ENCODE measurements at places on chromosomes 7 and 10. TPM values are rescaled to one million over a fixed set of nuclear protein-coding genes. Genes with fewer than 3 reads are reported as not detected.

DNA sequence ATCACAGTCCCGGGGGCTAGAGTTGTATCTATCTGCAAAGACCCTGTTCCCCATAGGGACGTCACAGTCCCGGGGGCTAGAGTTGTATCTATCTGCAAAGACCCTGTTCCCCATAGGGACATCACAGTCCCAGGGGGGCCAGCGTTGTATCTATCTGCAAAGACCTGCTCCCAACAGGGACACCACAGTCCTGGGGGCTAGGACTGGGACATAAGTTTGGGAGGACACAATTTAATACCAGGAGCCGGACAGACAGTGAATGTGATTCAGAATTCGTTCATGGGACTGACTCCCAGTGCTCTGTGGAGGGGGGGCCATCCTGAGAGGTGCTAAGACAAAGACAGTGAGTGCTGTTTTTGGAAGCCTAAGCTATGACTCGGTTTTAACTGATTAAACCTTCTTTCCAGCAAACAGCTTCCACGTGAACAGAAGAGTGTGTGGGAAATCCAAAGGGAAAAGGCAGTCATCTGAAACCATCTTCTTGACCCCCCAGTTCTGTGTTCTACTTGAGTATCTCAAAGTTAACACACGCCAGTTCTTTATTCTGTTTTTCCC is 153.0 kb downstream of the DIP2C start:
- no peak for DNase-seq

GRCh38 chr7:77655356-77655755 is 40.9 kb upstream of the RSBN1L start:
- no peak for DNase-seq

- DNase-seq: no peak
Measured at GRCh38 chr10:62961951-62962523, 145.9 kb upstream of the EGR2 start.

GRCh38 chr10:131915484-131915883 is 14.7 kb downstream of the PPP2R2D start:
- DNase-seq: no peak

GRCh38 chr7:152887778-152888177 is 128.2 kb downstream of the ACTR3B start:
- no peak for DNase-seq

GRCh38 chr7:96679886-96680285 is 29.8 kb downstream of the SEM1 start:
- DNase-seq: no peak

GRCh38 chr7:20218279-20218678 is 1.1 kb upstream of the MACC1 start:
- DNase-seq: no peak

GRCh38 chr7:127557803-127558202 is 27.6 kb downstream of the GCC1 start:
- DNase-seq: no peak

DNA sequence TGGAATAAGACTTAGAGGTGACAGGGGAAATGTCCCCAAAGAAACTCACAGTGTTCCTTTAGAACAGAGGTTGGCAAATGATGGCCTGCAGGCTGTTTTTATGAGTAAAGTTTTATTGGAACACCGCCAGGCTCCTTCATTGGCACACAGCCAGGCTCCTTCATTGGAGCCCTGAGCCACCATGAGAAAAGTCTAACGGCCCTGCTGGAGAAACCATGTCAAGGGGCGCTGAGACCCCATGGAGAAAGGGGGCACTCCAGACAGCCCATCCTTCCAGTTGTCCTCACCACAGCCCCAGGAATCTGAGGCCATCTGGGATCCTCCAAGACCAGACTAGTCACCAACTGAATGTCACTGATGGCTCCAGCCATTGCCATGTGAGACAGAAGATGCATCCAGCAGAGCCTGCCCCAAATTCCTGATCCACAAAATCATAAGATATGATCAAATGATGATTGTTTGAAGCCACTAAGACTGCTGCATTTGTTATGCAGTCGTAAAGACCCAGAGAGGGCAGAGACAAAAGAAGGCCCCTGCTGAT is 88.2 kb upstream of the GPR26 start:
- no peak for DNase-seq

DNA sequence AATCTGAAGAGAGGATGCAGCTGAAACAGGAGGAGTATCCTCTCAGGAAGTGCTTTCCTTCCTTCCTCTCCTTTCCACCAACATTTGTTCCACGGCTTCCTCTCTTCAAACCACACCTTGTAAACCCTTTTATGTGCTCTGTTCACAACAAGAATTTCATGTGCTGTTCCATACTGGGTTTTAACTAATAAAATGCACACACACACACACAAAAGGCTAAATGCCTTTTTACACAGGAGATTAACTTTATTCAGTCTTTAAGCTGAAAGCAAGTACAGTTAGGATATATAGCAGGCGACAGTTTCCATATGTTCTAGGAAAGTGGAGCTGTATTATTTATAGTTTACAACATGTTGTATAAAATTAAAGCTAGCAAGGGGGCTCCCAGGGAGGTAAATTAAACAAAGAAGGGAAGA is 106.7 kb downstream of the REEP3 start:
- no peak for DNase-seq

DNA sequence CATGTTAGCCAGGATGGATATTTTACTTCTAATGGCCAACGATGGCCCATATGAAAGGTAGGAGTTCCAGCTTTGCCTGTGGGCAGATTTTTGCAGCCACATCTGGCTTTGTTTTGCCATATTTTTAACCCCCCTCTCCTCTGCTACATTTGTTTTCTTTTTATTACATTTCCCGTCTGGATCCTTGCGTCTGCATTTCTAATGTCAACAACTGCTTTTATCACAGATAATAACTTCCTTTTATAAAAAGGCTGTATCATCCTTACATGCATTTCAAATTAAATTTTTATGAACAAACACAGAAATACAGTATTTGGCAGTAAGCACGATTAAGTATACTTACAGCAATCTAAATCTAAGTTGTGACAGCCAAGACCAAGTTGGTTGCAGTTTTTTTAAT is 156.0 kb downstream of the BAMBI start:
- no peak for DNase-seq

- DNase-seq: no peak
Measured at GRCh38 chr10:93068411-93069244, 5.1 kb upstream of the CYP26A1 start.

ZNF365 gene
- 0.42 TPM for polyA plus RNA-seq
